SW 1271 (cell line): ENCODE measurements at places on chromosomes 16 and 17.

DNA sequence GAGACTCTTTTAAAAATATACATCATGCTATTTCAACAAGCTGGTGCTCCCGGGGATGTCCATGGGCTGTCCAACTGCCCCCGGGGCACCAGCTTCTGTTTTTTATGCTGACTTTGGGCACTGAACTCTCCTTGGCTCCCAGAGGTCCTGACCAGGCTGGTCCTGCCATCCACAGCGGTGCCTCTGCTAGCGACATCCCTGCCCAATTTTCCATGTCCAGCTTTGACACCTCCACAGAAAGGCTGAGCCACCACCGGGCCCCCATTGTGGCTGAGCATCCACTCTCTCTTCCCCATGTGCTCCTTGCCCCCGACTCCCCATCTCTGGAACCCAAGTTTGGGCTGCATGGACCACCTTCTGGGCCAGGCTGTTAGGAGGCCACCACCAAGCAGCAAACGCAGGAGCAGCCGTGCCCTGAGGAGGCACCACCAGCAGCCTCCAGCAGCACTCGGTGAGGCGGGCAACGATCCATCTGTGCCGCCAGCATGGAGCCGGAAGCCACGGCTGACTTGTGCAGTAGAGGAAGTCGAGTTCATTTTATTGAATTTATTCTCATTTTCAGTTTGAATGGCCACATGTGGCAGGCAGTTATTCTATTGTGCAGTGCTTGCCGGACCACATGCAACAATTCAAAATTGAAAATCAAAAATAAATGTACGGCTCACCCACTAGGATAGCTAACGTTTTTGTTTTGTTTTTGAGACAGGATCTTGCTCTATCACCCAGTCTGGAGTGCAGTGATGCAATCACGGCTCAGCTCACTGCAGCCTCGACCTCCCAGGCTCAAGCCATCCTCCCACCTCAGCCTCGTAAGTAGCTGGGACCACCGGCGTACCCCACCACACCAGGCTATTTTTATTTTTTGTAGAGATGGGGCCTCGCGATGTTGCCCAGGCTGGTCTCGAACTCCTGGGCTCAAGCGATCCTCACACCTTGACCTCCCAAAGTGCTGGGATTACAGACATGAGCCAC, 2.8 kb upstream of the MEAK7 start:
- DNase-seq, result no peak

GRCh38 chr16:86085161-86085611, 186.2 kb downstream of the IRF8 start:
- DNase-seq, result no peak

GRCh38 chr16:52757746-52758472, 211.0 kb upstream of the TOX3 start:
- no peak for DNase-seq

DNA sequence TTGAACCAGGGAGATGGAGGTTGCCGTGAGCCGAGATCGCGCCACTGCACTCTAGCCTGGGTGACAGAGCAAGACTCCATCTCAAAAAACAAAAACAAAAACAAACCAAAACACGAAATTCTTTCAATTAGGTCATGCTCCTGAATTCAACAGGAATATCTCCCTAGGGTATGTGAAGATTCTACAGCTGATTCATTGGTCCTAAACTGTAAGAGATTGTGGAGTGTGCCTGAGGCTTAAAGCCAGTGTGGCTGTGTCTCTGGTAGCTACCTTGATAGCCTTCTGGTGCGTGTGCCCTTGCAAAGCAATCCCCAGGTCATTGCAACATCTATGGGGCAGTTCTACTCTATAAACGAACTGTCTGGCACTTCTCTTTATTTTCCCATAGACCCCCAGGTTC, 48.4 kb downstream of the USP43 start:
- DNase-seq, result no peak

- no peak for DNase-seq
These were observed 126.7 kb downstream of the IRF8 start for GRCh38 chr16:86025706-86026105.

DNA sequence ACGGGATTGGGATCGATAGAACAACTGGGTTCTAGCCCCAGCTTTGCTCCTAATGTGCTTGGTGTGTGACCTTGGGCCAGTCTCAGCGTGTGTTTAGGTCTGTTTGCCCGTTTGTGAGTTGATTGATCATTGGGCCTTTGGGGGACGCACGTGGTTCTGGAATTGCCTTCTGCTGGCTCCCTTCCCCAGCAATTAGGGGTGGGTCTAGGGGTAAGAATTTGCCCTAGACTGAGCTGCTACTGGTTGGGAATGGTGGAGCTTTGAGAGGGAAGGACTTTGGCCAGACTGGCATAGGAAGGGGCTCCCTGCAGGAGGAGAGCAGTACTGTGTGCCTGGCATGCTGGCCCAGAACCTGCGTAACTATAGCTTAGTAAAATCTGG, 1.5 kb downstream of the SPNS2 start:
- DNase-seq, result no peak
